Fibroblast of the conjunctiva (primary cell): ENCODE measurements at places on chromosomes 12 and 14.

GRCh38 chr12:53255996-53256395 is 12.1 kb upstream of the ESPL1 start:
- DNase-seq = no peak

DNA sequence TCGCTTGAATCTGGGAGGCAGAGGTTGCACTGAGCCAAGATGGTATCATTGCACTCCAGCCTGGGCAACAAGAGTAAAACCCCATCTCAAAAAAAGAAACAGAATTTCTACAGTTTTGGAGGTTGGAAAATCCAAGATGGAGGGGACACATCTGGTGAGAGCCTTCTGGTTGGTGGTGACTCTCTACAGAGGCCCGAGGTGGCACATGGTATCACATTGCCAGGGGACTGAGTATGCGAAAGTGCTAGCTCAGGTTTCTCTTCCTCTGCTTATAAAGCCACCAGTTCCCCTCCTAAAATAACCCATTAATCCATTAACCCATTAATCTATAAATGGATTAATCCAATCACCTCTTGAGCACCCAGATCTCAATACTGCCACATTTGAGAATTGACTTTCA is 70.8 kb upstream of the DACT1 start:
- DNase-seq = no peak

DNA sequence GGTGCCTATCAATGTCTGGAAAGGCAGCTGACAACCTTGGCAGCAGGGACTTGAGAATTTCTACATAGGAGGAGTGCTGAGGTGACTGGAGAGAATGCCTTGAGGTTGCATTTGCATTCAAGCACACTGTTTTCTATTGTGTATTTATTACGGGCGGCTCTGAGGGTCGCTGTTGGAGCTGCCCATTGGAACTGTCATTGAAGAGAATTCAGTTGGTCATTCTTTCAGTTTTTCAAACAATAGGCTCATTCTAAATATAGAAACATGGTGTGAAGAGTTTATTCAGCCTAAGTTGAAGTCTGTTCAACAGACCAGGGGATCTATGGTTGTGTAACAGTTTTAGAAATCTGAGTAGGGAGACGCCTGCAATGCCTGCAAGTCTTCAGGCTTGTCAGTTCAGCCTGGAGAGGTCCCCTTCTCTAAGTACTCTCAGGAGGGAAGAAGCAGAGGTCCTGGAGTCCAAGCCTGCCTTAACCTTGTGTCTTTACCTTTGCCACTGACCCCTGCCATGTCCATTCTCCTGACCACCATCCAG is 9.8 kb upstream of the ABHD12B start:
- DNase-seq = no peak

DNA sequence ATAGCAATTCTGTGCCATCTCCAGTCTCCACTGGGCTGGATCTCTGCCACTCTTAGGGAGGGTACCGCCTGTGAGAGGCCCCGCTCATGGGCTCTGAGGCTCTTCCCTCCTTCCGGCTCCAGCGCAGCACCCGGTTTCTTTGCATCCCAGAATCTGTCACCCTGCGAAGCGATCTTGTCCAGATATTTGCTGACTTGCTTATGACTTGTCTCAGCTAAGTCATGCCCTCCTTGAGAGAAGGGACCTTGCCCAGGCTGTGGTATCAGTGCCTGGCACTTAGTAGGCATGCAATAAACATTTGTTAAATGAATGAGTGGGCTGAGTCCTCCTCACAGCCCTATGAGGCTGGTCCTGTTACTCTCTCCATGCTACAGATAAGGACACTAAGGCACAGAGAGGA is 13.4 kb downstream of the KRT80 start:
- DNase-seq = no peak

GRCh38 chr14:102362084-102362483 is 606 bp downstream of the CINP start:
- no peak for DNase-seq

DNA sequence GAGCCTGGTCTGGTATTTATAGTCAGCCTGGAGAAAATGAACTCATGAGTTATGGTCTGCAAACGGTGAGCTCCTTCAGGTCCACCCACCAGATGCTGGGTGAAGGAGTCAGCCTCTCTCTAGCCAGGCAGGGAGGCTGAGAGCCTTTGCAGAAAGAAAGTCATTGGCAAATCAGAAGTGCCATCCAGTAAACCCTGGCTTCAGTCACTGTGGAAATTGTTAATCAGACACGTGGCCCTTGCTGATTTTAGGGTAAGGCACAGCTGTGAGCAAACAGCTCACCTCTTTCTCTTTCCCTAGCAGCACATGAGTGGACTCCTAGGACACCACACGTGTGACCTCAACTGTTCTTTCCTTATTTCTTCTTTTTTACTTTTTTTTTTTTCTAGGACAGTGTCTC is 44.9 kb downstream of the CHST11 start:
- DNase-seq = no peak

DNA sequence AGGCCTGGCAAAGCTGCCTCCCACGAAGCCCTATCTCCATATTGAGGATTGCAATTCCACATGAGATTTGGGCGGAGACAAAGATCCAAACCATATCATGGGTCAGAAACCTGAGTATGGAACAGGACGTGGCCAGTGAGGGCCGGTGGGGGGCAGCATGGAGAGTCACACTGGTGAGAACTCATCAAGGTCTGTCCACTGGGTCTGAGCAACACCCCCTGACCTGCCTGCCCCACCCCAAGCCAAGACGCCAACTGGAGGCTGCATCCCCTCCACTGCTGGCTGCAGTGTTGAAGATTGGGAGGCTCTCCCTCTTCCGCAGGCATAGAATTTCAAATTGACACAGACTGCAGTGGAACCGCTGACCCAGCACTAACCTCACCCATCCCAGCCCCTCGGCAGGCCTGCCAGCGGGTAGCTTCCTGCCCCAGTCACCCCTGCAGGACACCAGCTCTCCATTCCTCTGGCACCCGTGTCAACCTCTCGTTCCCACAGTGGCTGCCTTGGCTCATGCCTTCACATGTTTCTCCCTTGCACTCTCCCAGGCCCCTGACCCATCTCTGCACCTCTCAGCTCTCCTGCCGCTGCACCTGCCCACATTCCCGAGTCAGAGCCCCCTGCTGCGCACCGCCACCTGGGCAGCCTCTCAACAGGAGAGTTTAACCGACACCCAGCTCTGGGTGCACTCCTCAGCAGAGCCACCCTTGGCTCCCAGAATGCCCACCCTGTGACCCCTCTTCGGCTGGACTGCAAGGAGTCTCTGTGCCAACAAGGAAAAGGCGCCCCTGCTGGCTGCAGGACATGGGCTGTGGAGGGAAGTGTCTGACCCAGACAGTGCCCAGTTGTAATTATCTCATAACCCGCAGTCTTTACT is 45.2 kb upstream of the PPP2R5C start:
- DNase-seq = no peak
